ENCODE measurements at places on chromosomes 6 and 20.
A peak's percentile ranks its signal among the peaks of the same experiment; 100 is the strongest.

DNA sequence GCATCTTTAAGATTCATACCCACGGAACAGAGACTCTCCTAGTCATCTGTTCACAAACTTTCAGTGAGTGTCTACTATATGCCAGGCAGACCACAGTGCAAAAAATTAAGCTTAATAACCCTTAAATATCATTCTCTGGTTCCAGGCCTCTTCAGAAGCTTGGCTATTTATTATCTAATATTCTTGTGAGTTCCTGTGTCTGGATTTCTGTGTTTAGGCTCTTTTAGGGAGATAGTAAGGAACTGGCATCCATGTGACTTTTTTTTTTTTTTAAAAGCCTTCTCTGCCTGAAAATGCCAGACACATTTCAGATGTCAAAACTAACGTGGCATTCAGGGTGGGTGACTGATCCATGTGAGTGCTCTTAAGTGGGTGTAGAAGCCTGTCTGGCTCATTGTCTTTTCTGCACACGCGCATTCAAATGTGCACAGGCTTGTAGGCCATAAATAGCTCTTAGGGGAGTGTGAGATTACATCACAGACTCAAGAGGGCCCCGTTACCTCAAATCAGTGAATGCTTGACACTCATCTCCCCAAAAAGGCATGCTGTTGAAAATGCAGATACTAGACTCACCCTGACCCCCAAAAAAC is 141.9 kb downstream of the GMPR start:
- DNase-seq, result peak; percentile 36

- DNase-seq, result no peak
Measured at GRCh38 chr6:8059129-8059528, 5.1 kb downstream of the BLOC1S5 start.

- DNase-seq, result no peak
Measured at GRCh38 chr6:3609388-3609787, 142.1 kb downstream of the PXDC1 start.

- no peak for DNase-seq
Measured at GRCh38 chr20:31684153-31685015, 38.3 kb downstream of the BCL2L1 start.

DNA sequence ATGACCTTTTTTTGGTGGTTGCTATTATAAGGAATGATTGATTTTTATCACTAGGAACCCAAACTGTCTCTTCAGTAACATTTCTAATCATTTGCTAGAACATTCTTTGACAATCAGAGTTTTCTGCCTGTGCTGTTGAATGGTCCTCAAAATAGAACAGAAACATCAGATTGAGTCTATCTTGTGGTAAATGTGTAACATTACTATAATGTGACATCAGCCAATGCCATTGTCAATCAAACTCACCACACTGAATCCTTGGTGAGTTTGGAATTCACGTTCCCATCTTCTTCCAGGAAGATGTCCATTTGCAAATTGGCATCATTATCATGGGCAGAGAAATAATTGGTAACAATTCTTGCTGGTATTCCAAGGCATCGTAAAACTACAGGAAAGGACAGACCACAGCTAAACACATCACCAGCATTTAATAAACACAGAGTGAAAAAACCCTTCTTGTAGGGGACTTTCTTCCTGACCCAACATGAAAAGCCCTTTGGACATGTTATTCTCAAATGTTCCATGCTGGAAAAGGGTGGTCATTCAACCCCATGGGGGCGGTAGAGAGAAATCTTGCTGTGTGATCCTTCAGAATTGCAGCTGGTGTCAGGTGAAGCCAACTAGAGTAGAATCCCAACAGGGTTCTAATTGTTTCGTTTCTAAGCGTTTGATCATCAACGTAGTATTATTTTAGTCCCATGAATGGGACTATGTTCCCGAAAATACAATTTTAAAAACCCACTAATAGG is 98.5 kb downstream of the F13A1 start:
- DNase-seq, result no peak

- DNase-seq, result no peak
Measured at GRCh38 chr20:52348434-52348833, 156.9 kb upstream of the ZFP64 start.

DNA sequence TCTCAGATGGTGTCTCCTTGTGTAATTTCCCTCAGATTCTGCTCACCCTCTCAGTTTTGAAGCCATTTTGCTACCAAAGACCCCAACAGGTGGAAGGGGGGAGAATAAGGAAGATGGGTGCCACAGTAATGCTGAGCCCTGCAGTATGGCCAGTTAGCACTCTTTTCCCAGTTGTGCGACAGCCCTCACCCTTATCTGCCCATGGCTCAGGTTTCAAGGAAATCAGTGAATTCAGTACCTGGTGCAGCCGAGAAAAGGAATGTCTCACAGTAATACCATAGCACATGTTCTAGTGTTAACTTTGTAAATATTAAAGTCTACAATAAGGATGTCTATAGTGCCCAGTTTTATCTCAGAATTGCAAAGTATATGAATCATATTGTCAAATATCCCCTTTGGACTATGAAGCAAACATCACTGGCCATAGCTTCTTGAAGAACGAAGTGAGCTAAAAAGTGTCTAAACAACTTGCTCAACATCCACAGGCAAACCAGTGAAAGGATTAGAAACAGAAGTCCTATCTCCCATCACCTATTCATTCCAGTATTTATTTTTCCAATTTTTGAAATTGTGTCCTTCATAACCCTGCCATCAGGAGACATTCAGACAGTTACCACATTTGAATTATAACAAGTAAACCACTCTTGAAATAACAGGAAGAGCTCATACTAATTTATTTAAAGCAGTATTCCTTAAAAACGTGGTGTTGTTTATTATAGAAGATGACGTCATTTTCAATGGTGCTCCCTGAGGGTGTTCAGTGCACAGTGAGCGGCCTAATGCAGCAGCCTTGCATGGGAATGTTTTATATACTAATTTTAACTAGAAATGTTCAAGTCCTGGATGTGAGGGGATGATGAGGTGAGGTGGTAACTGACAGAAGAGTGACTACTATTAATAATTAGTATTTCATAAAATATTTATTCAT is 366.2 kb downstream of the TFAP2A start:
- no peak for DNase-seq

DNA sequence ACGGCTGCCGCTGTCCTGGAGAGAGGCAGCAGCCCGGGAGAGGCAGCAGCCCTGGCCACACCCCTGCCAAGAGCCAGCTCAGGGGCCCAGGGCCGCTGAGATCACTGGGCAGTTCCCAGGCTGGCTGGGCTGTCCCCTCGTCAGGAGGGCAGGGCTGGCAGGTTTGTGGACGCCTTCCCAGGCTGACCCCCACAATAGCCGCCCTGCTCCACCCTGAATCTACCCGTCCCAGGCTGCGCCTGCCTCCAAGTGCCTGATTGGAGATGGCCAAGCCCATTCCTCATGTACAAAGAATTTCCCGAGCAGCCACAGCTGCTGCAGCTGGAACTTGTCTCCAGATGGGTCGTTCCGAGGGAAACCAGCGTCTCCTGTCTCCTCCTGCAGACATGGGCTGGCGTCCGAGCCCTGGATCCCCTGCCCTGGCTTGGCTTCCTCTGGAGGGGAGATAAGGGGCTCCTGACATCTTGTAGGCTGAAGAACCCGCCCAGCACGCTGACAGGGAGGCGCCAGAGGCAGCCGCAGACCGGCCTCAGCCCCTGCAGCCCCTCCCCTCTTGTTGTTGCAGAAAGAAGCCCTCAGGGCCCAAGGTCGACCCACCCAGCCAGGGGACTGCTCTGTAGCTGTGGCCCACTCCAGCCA is 9.4 kb upstream of the GATA5 start:
- DNase-seq, result no peak

DNA sequence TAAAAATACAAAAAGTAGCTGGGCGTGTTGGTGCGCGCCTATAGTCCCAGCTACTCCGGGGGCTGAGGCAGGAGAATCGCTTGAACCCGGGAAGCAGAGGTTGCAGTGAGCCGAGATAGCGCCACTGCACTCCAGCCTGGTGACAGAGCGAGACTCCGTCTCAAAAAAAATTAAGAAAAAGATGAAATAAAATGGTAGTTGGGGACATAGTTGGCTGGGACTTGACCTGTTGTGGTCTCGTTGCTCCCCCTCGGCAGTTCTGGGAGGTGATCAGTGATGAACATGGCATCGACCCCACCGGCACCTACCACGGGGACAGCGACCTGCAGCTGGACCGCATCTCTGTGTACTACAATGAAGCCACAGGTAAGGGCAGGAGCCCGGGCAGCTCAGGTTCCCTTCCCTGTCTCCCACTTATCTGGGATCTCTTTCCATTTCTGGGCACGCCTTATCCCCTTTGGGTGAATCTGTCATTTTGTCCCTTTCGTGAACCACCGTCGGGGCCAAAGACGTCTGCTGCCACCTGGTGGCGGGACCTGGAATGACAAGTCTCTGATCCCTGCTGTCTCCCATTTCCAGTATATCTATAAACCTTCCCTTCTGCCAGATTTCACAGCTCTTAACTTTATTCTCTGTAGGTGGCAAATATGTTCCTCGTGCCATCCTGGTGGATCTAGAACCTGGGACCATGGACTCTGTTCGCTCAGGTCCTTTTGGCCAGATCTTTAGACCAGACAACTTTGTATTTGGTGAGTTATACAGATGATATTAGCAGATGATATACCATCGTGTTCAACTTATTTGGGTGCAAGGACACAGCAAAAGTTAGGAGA is 2.3 kb downstream of the TUBB start:
- peak; percentile 70 for DNase-seq

DNA sequence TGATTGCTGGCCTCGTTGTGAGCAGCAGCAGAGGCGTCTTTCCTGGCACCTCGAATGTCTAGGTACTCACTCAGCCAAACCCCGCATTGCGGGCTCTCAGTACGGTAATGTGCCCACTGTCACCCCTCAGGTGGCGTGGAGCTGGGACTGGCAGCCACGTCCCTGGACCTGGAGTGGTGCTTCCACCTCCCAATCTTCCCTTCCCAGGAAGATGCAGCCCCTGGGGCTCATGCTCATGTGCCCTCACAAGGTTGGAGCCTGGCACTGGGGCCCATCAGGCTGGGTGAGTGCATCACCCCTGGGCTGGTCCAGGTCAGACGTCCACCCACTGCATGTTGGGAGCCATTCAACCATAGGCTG is 75.7 kb downstream of the TCP11 start:
- DNase-seq, result no peak

GRCh38 chr6:6362056-6362840 is 41.8 kb upstream of the F13A1 start:
- no peak for DNase-seq

DNA sequence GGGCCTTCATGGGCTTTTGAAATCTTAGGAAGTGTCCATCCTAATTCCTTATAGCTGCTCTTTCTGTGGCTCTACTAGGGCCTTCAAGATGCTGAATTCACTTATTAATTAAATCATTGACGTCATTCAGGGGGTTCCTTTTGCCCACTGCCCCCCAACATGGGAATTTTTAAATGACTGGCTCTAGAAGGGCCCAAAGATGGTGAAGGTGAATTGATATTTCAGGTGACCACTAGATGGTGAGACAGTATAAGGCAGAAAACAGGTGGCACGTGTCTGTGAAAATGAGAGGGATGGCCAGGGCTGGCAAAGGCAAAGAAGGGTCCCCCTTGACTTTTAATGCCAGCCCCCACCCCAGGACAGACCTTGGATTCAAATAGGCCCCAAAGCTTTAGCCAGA is 11.8 kb downstream of the GNAS start:
- DNase-seq, result peak; percentile 49

GRCh38 chr6:43503443-43503842 is 6.7 kb downstream of the LRRC73 start:
- no peak for DNase-seq

Measured in GM13976 (cell line).